Heart left ventricle (tissue), 16 donors: ENCODE measurements at places on chromosomes 16 and 17. TPM values are rescaled to one million over a fixed set of nuclear protein-coding genes. Genes with fewer than 3 reads are reported as not detected.

GRCh38 chr17:35736236-35736635, 4.8 kb downstream of the RASL10B start:
- no peak for DNase-seq

- no peak for DNase-seq
These were observed 593.8 kb upstream of the GOT2 start for GRCh38 chr16:59327894-59328293.

HOXB3 gene
- polyA plus RNA-seq: 2.0 TPM

MMP28 gene
- 3.4 TPM for polyA plus RNA-seq

- no peak for DNase-seq
These were observed 16.3 kb downstream of the PIPOX start for GRCh38 chr17:29059281-29059680.
